Activated T-helper 2 cell treated with anti-CD3 and anti-CD28 coated beads, Interferon-gamma antibody, Interleukin-2, Interleukin-4, amounts not matched to agents 10 μg/mL and 5 μg/mL and 100 μg/mL, durations not matched to agents 14 hours and 24 hours and 36 hours (primary cell): ENCODE measurements at places on chromosomes 5 and 9.

- DNase-seq, result no peak
- no peaks in the 10 kb centered on the region for H3K27me3 ChIP-seq
These were observed 78.3 kb downstream of the PLK2 start for GRCh38 chr5:58381566-58381965.

DNA sequence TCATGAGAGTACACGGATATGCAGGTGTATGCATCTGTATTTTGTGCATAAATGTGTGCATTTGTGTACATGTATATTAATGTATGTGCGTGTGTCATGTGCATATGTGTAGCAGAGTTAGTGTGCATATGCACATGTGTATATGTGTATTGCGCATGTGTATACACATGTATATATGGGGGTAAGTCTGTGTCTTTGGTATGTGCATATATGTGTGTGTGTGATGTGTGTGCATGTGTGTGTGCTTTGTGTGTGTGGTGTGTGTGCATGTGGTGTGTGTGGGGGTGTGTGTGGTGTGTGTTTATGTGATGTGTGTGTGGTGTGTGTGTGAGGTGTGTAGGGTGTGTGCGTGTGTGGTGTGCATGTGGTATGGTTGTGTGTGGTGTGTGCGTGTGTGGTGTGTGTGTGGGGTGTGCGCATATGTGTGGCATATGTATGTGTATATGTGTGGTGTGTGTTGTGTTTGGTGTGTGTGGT is 13.1 kb upstream of the CTSL start:
- H3K4me1 ChIP-seq, result peaks cover 31% of the 10 kb centered on the region
- DNase-seq, result no peak
- peaks cover 12% of the 10 kb centered on the region for H3K27me3 ChIP-seq
- peak overlapping the region; percentile 24 for H3K27ac ChIP-seq
- no peak overlapping the region for H3K4me3 ChIP-seq

DNA sequence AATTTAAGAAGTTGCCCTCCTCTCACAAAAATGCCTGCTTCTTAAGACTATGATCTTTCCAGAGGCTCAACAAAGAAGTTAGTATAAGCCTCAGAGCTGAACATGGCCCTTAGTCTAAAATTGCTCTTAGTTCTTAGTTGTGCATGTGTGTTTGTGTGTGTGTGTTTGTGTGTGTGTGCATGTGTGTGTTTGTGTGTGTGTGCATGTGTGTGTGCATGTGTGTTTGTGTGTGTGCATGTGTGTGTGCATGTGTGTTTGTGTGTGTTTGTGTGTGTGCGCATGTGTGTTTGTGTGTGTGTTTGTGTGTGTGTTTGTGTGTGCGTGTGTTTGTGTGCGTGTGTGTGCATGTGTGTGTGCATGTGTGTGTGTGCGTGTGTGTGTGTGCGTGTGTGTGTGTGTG is 15.8 kb downstream of the IL31RA start:
- H3K36me3 ChIP-seq, result no peaks in the 10 kb centered on the region
- peaks cover 20% of the 10 kb centered on the region for H3K4me1 ChIP-seq
- no peak overlapping the region for H3K4me3 ChIP-seq
- no peak for DNase-seq
- no peak overlapping the region for H3K27ac ChIP-seq

- H3K27ac ChIP-seq, result no peak overlapping the region
- H3K27me3 ChIP-seq, result peaks cover 6% of the 10 kb centered on the region
- H3K4me3 ChIP-seq, result no peak overlapping the region
- no peak for DNase-seq
- no peaks in the 10 kb centered on the region for H3K36me3 ChIP-seq
These were observed 43.4 kb upstream of the N4BP3 start for GRCh38 chr5:178069909-178070308.
